Activated CD4-positive, alpha-beta T cell treated with anti-CD3 and anti-CD28 coated beads, Interleukin-2, amount 50 U/mL, for 16 hours (primary cell): ENCODE measurements at places on chromosomes 5 and 9.

DNA sequence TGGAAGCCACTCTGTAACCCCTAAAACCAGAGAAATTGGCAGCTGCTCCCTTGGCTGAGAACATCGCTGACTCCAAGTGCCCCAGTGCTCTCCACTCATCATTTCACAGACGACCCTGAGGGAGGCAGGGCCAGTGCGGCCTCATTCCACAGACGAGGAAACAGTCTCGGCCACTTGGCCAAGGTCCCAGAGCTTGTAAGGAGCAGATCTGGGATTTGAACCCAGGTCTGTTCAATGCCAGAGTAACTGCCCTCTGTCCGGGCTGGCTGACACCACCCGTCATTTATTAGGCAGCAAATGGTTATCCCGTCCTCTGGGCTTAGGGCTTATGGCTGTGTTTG is 19.9 kb upstream of the IER5L start:
- no peak for DNase-seq

DNA sequence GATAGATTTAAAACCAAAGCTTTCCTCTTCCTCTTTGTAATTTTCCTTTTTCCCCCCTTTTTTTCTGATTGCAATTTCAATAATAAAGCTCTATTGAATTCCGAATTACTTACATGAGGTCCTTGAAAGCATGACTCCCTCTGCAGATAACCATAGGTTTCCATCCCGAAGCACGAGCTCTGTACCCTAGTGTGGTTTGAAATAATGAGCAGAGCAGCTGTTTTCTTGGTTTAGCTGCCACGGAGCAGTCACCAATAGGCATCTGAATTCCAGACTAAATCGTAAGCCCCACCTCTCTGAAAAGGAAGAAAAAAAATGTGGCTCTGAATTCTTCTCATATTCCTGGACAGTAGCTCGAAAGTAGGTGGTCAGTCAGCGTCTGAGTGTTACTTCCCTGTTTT is 18.5 kb upstream of the GNE start:
- no peak for DNase-seq

- no peak for DNase-seq
Measured at GRCh38 chr5:126520593-126520953, 74.4 kb downstream of the ALDH7A1 start.

- peak; percentile 16 for DNase-seq
Measured at GRCh38 chr5:88727705-88728313, 155.2 kb downstream of the MEF2C start.

DNA sequence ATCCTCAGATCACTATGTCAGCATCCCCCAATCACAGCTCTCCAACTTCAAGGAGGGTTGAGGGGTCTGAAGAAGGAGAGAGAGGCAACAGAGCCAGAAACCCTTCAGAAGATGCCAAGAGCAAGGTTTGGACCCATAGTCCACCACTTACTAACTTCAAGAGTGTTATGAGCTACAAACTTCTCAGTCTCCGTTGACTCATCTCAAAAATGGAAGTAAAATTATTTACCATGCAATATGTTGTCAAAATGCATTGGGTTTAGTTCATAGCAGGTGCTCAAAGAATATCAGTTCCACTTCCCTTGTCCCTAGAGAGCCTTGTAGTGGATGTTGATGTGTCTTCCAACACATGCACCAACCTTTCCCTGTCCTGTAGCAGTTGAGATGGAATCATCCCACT is 116.0 kb downstream of the KCNIP1 start:
- peak; percentile 24 for DNase-seq

DNA sequence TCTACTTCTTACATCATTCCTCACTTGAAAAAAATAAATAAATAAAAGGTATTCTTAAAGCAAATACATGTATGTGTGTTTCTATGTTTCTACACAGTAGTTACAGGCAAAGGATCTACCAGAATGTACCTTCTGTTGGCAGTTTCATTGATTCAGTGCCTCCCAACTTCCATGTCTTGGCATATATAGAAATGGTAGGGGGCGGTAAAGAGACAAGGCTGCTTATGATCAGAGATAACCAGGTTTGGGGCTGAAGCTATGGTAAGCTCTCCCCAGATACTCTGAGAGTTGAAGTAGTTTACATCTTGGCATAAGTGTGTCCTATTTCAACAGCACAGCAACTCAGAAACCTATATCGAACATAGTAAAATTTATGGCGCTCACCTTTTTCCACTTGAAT is 1075.4 kb upstream of the C9orf72 start:
- DNase-seq = no peak

- DNase-seq = no peak
Measured at GRCh38 chr9:77464661-77465060, 183.5 kb downstream of the GNA14 start.

DNA sequence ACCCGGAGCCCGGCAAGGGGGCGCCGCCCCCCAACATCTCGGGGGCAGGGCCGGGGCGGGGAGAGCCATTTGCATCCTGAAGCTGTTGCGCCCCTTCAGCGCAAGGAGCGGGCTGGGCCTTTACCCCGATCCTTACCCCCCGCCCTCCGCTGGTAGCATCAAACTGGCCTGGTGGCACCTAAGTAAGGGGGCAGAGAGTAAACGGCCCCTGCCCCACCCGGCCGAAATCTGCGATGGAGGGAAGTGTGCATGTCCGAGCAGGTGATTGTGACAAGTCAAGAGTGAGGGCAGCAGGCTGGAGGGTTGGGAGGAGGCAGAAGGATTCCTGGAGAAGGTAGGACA is 101.2 kb downstream of the ESM1 start:
- no peak for DNase-seq

GRCh38 chr5:143730112-143730801 is 81.7 kb upstream of the HMHB1 start:
- no peak for DNase-seq

DNA sequence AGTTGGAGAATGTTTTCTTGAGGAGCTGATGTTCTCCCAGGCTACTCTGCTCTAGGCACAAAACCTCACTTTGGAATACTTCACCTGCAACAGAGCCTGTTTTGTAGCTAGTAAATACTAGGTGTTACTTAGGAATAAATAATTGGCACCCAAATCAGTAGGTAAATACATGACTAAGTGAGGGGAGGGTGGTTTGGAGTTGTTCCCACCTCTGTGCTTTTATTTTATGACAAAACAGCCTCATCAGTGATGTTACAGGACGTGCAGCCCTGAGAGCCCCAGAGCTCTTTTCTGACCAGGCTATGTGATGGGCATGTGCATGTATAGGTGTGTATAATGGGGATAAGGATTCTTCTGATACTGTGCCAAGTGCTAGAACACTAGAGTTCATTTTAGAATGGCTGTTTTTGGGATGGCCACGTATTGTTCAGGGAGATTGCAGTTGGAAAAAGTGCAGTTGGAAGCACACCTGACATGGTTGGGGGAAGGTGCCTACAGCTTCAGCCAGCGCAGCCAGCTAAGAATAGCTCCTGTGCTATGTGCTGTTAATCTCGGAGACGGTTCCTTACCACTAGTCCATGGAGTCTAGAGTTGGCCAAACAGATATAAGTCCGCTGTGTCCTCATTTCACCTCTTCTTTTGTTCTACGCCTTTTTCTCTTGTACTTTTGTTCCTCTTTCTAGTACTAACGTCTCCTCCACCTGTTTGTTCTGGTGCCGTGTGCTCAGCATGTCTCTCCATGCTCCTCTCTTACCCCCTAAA is 284.7 kb downstream of the FANCC start:
- DNase-seq = no peak

- no peak for DNase-seq
Measured at GRCh38 chr5:93582167-93582462, 907 bp upstream of the NR2F1 start.

DNA sequence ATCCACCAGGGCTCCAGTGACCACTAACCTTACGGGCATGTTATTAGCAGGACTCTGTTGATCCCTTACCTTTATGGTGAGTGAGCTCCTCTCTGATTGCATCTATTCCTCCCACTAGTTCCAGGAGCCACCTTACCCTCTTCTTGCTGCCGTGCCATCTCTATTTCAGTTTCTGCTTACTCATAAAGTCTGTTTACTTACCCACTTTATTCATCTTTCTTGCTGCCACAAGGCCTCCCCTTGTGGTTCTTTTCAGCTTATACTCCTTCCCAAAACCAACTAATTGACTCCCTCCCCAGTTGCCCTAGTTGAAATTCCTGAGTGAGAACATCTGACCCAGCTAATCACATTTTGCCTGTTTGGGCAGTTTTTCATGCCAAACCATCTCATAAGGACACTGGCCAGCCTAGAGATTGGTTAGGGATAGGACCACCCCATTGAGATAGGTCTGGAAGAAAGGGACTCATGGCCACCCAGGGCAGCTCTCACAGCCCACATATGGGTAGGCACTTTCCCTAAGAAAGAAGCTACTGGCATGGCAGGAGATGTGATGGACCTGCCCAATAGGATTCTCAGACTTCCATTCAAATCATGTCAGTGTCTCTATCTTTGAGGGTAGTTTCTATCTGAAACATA is 412.7 kb downstream of the EFNA5 start:
- peak; percentile 25 for DNase-seq

DNA sequence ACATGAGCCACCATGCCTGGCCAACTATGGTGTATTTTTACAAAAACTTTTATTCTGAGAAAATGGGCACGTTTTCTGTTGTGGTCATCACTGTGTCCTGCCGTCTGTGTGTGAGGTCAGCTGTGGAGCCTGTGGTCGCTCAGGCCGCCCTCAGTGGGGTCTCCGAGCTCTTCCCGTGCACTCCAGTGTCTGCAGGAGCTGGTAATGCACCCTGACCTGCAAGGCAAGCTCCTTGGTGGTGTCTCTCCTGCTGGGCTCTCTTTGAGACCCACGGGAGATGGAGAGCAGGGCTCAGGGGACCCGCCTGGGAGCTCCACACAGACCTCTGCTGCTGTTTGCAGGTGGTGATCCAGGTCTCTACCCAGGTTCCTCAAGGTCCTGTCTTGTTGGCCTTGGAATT is 9.6 kb upstream of the AHRR start:
- no peak for DNase-seq

GRCh38 chr9:99016681-99017387 is 73.1 kb downstream of the COL15A1 start:
- no peak for DNase-seq

DNA sequence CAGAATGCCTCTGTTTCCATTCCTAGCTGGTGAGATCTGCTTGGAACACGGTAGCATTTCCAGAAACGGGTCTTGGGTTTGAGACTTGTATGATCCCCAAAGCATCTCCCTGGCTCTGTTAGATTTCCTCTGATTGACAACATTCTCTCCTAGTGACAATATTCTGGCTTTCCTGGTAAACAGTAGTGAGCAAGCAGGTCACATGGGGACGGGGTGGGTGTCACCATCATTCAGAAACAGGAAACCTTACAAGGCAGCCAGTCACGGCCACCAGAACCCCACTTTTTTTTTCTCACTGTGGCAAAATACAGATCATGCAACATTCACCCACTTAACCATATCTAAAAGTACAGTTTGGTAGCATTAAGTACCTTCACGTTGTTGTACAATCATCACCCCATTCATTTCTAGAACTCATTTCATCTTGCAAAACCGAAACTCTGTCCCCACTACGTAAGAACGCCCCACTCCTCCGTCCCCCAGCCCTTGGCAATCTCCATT is 90.1 kb upstream of the LMX1B start:
- peak; percentile 75 for DNase-seq

GRCh38 chr5:488744-489688 is 35.2 kb downstream of the SLC9A3 start:
- no peak for DNase-seq

GRCh38 chr5:88881571-88881971 is 1.4 kb downstream of the MEF2C start:
- DNase-seq = no peak

DNA sequence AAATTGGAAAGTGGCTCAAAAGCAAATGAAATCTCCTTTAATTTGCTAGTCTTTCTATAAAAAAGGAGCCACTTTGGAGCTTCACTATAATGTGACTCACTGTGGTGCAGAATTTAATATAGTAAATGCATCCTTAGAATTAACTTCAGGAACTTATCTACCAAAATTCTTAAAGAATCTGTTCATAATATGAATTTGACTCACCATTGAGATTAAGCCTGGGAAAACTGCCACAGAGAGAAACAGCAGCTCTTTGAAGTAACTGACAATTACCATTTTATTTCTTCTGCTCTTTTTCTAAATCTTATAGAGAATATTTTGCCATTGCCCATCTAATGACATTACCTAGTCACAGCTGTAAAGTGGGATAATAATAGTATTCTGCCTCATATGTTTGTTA is 211.9 kb upstream of the CDH6 start:
- no peak for DNase-seq

DNA sequence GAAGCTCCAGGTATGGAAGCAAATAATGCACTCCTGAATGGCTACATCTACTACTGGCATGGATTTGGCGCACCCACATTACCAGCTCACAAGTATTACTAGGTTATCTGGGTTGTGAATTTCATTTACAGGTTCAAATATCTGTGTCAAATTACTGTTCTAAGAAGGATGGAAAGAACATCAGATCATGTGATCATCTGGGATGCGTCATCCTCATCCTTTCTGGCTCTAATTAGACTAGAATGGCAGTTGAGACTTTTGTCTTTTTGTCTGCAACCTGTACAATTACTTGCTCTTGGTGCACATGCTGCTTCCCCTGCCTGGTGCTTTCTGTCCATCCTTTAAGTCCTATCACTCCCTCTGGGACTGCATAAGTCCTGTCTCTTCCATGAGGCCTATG is 64.1 kb downstream of the PJA2 start:
- DNase-seq = no peak

DNA sequence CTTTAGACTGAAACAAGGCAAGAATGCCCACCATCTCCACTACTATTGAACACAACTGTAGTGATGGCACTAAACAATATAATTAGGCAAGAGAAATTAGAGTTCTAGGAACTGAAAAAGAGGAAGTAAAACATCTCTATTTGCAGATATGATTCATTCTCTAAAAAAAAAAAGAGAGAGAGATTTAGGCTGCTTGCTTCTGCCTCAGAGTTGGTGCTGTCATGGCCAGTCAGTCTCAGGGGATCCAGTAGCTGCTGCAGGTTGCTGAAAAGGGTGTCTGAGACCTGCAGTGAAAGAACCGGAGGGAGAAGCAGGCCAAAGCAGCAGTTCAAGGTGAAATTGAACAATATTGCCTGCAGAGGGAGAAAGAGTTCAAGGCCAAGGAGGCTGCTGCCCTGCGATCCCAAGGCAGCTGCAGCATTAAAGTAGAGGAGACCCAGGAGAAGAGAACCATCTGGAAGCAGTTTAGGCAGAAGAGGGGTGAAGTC is 72.5 kb downstream of the AP3B1 start:
- DNase-seq = peak; percentile 6

- DNase-seq = no peak
Measured at GRCh38 chr5:174690271-174690670, 34.1 kb upstream of the MSX2 start.
